ENCODE measurements at places on chromosomes 3 and 15.
A peak's percentile ranks its signal among the peaks of the same experiment; 100 is the strongest.

GRCh38 chr3:13296662-13297061 lies 123.5 kb downstream of the NUP210 start:
- peak; percentile 81 for DNase-seq

DNA sequence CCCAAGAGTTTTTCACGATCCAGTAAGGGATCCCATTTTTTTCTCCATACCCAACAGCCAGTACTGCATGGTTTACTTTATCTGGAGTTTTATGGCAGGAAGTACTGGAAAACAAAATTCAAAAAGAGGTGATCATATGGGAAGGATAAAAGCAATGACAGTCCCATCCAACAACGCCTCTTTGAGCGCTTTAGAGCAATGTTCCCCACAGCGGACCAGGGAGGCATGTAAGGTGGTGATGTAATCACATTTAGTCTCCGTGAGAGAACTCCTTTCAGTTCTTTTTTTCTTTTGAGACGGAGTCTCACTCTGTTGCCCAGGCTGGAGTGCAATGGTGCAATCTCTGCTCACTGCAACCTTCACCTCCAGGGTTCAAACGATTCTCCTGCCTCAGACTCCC lies 21.8 kb downstream of the CTSH start:
- DNase-seq: no peak

- no peak for DNase-seq
Observed at GRCh38 chr15:94023531-94023930, 207.8 kb upstream of the MCTP2 start.

DNA sequence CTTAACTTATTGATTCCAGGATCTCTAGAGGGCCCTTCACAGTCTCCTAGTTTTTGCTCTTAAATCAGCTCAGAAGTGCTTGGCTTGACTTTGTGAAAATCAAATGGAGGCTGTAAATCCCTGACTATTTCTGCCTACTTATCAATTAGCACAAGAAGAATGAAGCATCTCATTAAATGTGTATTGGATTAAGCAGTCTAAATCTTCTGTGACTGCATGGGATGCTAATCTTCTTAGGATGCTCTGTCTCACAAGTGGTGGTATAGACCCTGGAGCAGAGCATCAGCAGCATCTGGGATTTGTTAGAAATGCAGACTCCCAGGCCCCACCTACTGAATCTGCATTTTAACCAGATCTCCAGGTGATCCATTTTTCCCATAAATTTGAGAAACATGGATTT lies 488.7 kb downstream of the AGBL1 start:
- DNase-seq: no peak

GRCh38 chr3:197564097-197564843 lies 8.5 kb upstream of the BDH1 start:
- DNase-seq: no peak

DNA sequence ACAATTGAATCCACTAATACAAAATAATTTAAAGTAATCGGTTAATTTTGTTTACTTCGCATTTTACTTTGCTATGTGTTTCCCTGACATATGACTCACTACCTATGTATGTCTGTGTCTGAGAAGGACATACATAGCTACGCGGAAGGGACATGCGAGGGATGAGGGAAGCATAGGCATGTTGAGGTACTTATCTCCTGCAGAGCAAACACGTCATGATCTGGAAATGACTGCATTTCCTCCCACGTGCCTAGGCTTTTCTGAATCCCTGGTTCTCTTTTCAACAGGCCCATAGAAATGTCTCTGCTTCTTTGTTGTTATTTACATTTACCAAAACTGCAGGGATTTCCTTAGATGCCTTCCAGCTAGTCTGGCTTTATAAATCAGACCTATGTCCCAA lies 27.5 kb downstream of the ALCAM start:
- no peak for DNase-seq

DNA sequence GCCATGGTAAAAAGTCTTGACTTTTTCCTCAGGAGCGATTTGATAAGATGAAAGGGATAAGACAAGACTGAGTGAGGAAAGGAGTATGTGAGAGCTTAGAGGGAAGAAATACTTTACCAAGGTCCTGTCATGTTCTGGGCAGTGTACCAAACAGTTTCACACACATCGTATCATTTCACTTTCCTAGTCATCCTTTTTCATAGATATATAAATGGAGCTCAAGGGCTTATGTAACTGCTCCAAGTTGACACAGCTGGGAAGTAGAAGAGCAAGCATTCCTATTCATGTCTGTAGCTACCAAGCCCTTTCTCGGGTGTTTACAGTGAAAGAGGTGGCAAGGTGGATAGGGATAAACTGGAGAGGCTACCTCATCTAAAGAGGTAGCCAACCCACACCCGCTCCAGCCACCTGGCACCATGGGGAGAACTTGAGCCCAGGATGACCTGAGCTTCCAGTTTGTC lies 57.4 kb downstream of the MRPS25 start:
- no peak for DNase-seq

- no peak for DNase-seq
Observed at GRCh38 chr15:75620058-75620820, 5.3 kb downstream of the SNUPN start.

DNA sequence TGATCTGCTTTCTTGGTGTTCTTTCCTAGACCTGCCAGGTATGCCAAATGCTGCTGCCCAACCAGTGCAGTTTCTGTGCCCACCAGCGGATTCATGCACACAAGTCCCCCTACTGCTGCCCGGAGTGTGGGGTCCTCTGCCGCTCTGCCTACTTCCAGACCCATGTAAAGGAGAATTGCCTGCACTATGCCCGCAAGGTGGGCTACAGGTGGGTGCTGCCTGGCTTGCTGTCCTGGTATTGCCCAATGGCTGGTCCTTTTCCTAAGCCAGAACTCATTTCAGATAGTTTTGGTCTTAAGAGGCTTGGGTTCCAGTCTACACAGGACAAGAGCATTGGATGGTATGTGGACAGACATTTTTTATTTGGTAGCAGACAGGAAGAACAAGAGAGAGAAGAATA lies 26.5 kb upstream of the ALPK3 start:
- no peak for DNase-seq

GRCh38 chr3:165505657-165506056 lies 309.5 kb upstream of the SLITRK3 start:
- no peak for DNase-seq

GRCh38 chr15:31325595-31326155 lies 960 bp upstream of the KLF13 start:
- DNase-seq: peak; percentile 93

DNA sequence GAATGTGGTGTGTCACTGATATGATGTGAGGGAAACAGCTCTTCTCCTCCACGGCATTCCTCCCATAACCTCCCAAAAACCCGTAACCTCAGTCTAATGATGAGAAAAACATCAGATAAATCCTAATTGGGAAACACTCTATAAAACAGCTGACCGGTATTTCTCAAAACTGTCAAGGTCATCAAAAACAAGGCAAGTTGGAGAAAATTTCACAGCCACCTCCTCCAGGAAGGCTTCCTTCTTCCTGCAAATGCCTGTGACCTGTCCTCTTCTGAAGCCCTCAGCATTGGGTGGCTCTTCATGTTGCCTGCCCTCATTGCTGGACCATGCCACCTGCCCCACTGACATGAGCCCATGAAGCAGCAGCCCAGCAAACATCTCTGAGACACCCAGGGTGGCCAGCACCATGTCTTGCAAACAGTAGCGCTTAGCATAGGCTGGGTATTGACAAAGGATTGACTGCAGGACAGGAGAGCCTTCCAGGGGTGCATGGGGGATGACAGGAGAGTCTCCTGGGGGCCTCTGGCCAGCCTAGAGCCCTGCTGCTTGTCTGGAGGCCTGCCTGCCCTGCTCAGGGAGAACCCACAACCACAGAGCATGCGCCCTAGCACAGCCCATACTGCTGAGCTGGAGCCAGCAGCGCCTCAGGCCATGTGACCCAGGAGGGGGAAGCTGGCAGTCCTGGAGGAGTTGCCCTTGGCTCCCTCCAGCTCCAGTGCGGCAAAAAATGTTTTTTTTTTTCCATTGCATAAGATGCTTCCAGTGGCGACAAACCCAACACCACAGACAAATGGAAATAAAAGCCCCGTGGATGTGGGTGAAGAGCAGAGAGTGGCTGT lies 49.7 kb downstream of the XXYLT1 start:
- no peak for DNase-seq

DNA sequence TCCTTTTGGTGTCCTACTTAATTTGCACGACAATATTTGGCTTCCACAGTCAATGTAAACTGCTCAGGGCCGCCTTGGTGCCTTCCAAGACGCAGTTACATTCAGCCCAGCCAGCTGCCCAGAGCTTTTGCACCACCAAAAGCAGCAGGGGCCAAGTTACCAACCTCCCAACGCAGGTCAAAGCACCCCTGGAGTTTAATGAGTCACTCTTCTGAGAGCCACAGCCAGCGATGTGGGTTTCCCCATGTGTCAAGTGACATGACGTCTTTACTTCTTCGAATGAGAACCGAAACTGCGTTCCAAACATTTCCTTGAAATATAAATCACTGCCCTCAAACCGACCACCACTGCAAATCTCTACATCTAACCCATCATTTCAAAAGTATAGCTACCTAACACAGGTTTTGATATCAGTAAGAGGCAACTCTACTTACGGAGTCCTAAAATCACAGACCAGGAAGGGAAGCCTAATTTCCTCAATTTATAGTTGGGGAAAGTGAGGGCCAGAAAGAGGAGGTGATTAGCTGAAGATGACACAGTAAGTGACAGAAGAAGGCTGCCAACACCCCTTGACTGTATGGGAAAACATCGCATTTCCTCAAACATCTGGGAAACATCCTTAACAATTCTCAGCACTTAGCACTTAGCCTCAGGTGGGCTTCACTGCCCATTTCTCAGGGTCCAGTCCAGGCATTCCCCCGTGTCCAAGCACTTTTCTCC lies 24.5 kb downstream of the MB21D2 start:
- peak; percentile 22 for DNase-seq

- no peak for DNase-seq
Observed at GRCh38 chr3:169699536-169700050, 36.1 kb upstream of the MECOM start.

- no peak for DNase-seq
Observed at GRCh38 chr3:23840521-23840920, 34.8 kb downstream of the UBE2E1 start.

DNA sequence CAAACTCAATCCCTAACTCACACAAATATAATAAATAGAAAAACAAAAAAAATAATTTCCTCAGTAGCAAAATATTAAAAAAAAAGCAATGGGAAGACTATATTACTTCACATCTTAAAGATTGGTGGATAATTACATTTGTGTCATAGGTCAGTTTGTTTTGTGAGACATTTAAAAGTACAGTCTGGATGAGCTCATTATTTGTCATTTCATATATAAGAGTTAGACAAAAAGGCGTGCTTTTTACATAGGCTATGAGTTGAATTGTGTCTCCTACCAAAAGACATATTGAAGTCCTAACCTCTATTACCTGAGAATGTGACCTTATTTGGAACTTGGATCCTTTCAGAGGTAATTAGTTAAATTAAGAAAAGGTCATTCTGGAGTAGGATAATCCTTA lies 710.1 kb upstream of the CBLB start:
- DNase-seq: no peak

DNA sequence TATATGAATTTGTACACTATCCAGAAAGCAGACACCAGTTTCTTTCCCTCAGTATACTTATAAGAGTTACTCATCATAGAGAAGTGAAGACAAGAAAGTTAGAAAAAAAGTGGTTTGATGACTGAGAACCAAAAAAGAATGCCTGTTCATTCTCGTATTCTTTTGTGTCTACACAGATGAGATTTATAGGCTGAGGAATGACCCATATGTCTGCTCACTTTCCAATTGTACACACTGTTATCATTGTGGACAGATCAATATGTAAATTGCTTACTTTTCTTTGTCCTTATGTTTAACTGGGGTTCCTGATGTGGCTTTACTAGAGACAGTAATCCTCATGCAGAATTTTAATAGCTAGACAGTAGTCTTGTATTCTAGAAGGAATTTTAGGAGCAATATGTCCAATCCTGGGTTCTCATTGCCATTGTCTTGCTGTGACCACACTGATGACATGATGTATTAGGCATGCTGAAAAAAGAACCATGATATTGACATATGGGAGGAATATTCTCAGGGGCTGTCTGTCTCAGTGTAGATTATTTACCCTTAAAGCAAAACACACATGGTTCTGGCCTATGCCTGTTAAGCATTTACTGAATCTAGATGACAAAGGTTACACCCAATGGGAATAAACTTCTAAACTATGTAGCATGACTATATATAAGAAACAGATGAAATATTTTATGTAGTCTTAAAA lies 669.7 kb downstream of the ROBO1 start:
- no peak for DNase-seq

DNA sequence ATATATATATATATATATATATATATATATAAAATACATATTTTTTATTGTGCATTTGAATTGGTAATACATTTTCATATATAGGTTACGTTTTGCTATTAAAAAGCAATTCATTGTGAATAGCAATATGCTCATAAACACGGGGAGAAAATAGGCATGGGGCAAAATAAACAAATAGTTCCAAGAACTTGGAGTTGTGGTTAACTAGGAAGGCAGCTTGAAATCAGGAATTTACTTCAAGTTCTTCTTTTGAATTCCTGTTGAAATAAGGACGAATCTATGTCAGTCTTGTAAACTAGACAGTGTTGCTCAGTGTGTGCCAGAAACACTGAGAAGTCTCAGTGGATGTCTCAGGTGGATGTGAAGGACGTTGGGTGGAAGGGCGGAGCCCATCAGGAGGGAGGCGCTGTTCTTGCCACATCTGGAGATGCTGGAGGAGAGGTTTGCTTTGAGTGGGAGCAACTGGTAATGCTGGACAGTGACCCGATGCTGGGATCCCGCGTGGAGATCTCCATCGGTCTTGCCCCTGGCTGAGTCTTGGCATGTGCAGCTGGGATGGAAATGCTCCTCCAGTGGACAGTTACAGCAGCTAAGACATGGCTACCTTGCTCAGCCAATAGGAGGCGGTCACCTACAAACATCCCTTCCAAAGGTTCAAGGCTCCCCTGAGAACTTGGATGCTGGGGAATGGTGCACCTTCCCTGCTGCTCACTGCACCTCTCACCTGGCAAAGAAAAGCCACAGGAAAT lies 2.5 kb downstream of the IL16 start:
- DNase-seq: no peak

- no peak for DNase-seq
Observed at GRCh38 chr3:127480196-127480954, 110.2 kb downstream of the TPRA1 start.

- no peak for DNase-seq
Observed at GRCh38 chr3:161941891-161942290, 445.3 kb downstream of the OTOL1 start.

- peak; percentile 99 for DNase-seq
Observed at GRCh38 chr3:155854141-155854940, at the start of gene SLC33A1. SLC33A1 (minus strand) TSS chr3:155854427; CDS start chr3:155853997, 430 bp downstream.

GRCh38 chr3:1017870-1018269 lies 75.0 kb upstream of the CNTN6 start:
- no peak for DNase-seq

- no peak for DNase-seq
Observed at GRCh38 chr3:52143616-52144015, 10.6 kb downstream of the POC1A start.

- DNase-seq: no peak
Observed at GRCh38 chr3:129461461-129462146, 21.6 kb downstream of the IFT122 start.

GRCh38 chr15:34837246-34838016 lies 42.1 kb upstream of the ACTC1 start:
- DNase-seq: no peak
